ENCODE measurements at places on chromosomes 5 and 9.

GRCh38 chr5:64690417-64691151, at the start of gene SHISAL2B:
Gene SHISAL2B, plus strand, starts transcription at chr5:64690503. Its CDS starts 121 bp downstream, at chr5:64690624.
- DNase-seq, result peak; percentile 10

GRCh38 chr9:114619191-114619761, 8.2 kb downstream of the TMEM268 start:
- peak; percentile 41 for DNase-seq

DNA sequence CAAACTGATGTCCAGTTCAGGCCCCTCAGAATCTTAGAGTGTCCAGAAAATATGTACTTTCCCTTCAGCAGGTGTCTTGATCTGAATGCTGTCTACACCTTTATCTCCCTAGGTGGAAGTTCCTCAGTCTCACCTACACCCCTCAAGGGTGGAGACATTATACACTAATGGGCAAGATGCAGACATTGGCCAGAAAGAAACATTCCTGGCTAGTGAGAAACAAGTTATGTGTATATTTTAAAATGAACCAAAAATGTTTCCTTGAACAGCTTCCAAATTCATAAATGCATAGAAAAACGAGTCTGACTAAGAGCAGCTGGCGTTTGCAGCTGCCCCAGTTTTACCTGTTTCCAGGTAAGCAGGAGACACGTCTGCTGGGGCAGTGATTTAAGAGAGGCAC, 140.5 kb upstream of the IRX4 start:
- DNase-seq, result no peak

- no peak for DNase-seq
Measured at GRCh38 chr9:1959371-1959770, 55.8 kb upstream of the SMARCA2 start.

DNA sequence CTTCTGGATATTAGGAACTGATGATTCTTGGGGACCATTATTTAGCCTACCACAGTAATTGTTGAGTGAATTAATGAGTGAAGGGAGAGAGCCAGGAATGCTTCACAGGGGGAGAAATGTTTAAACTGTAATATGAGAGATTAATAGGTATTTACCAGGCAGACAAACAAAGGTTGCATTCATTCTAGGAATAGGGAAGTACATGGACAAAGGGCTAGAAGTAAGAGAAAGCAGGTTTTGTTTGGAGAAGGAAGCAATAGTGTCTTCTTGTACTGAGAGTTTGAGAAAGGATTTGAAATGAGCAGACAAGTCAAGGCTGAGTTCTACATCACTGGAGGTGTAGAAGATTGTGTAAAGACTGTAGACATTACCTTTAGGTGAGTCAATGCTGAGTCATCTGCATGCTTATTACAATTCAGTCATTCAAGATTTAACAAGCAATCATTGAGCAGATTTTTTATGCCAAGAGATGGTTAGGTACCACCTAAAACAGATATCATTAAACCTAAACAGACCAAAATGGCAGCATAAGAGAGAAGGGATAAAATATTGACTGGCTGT, 8.0 kb downstream of the TAF1L start:
- DNase-seq, result no peak

- no peak for DNase-seq
Measured at GRCh38 chr5:43553381-43553780, 3.5 kb downstream of the PAIP1 start.

DNA sequence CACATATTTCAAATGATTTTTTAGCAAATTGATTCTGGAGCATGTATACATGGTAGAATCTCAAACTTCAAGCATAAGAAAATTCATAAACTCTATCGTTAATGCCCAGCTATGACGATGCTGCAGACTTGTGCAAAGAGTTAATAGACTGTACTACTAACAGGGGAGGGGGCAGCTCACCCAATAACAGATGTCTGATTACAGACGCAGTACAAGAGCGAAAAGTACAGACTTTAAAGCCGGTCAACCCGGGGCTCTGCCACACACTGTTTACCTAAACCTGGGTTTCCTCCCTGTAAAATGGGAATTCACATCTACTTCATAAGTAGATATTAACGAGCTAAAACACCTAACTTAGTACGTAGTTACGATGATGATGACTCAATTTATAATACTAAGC, 651 bp downstream of the TRIM23 start:
- no peak for DNase-seq

- no peak for DNase-seq
Measured at GRCh38 chr5:129474544-129474943, 14.4 kb downstream of the ADAMTS19 start.

DNA sequence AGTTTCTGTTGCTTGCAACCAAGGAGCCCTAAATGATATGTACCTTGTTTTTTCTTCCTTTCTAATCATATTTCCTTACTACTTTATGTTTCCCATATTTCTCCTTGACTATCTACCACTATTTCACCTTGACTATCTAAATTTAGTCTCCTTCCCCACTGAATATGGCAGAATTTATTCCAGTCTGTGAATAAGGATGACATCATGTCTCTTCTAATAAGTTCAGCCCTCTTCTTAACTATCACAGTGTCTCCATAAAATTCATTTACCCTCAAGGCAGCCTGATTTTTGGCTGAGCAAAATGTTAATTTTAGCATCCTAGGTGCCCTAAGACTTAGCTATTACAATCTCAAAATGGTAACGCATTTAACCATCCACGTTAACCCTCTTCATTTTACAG, 99.5 kb upstream of the EQTN start:
- DNase-seq, result no peak

DNA sequence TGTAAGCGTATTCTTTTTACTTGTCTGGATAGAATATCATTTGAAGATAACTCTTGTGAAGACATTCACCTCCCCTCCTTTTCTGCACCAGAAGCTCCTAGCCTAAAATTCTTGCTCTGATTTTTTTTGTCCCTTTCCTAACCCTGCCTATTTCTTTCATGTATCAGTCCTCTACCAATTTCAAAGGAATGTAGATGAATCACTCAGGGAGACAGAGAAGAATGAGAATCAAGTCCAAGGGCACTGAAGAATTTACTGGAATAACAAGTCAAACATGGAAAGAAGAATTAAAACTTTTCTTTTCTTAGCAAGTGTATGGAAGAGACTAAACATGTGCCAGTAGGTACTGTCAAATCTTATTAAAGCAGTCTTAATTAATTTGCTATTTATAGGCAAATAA, 618.7 kb downstream of the DNAH5 start:
- DNase-seq, result no peak

DNA sequence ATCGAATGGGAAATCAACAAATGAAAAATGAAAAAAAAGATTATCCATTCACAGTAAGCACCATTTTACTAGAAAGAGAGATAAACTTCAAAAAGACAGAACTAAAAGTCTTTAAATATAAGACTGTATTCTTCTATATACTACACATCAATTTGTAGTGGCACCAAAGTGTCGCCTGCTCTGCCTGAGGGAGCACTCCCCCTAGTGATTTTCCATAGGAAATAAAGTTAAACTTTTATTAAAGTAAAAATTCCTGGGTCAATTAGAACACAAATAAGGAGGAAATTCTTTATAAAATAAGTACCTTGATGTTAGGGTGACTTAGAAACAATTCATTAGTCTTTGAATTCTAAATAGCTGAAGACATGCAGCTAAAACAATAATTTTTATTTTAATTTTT, 9.7 kb downstream of the RAD1 start:
- DNase-seq, result no peak

DNA sequence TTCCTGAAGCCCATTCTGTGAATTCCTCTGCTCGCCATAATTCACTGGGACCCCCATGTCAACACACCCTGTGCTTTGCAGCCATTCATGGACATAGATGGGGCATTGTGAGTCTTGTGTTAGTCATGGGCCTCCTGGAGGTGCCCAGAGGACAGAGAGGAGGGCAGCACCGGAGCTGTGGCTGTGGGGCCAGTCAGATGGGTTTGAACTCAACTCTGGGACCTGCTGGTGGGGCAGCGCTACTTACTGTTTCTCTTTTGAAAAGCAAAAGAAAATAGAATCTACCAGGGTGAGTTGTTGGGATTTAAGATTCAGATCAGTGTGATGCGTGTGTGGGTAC, 11.3 kb upstream of the EXOC3 start:
- no peak for DNase-seq

- DNase-seq, result no peak
Measured at GRCh38 chr5:138752341-138752950, 779 bp upstream of the CTNNA1 start.

DNA sequence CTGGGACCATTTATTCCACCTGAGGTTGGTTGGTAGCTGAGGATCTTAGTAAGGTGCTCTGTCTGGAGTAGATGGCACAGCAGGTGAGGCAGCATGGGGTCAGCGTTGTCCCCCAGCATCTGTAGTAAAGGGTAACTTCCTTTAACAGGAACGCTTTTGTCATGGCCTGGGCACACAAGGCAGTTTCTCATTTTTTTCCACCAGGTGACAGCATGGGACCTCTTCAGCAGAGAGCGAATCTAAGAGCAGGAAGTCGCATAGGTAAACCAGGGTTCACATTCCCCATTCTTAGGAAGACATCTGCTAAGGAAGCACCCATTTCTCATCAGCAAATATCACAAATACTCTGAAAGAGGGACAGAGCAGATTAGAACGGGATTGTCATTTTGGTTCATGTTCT, 56.5 kb downstream of the GPR107 start:
- DNase-seq, result no peak

DNA sequence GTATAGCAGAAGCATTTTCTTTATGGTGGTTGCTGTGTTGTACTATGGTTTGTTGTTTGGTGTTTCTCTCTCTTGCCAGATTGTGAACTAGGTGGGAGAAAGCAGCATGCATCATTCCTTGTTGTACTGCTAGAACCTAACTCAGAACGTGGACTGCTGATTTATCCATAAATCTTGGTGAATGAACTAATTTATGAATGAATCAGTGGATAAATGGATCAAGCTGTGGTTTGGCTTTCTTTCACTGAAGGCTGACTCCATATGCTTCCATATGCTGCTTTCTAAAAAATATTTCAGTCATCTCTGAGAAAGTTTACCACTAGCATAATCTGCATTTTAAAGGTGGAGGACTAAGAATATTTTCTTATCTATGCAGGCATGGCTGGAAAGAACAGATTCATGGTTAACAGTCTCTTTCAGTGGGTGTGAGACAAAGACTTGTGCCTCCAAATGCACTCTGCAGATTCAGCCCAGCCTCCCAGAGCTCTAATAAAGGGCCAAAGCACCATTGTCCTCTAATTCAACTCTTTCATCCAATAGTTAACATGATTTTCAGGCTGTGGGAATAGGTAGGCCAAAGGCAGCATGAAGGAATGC, 237.7 kb downstream of the SH3GL2 start:
- DNase-seq, result no peak

DNA sequence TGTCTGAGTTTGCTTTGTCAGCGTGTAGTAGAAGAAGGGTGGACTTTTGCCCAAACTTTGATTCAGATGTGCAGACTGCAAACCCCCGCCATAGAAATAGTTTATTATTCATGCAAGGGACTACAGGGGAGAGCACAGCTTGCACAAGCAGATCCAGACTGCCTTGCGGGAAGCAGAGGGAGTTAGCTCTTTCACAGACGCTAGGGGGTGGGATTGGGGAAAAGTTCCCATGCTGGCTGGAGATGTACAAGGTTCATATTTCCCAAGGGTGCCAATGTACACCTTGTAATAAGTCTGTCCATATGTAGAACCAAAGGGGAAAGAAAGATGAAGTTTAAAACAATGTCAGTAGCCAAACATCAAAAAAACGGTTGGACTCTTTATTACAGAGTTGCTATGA, 749.7 kb upstream of the COX7C start:
- no peak for DNase-seq

- DNase-seq, result no peak
Measured at GRCh38 chr5:36743891-36744772, 132.4 kb upstream of the NIPBL start.

GRCh38 chr5:143581649-143582048, 178.2 kb upstream of the NR3C1 start:
- no peak for DNase-seq

DNA sequence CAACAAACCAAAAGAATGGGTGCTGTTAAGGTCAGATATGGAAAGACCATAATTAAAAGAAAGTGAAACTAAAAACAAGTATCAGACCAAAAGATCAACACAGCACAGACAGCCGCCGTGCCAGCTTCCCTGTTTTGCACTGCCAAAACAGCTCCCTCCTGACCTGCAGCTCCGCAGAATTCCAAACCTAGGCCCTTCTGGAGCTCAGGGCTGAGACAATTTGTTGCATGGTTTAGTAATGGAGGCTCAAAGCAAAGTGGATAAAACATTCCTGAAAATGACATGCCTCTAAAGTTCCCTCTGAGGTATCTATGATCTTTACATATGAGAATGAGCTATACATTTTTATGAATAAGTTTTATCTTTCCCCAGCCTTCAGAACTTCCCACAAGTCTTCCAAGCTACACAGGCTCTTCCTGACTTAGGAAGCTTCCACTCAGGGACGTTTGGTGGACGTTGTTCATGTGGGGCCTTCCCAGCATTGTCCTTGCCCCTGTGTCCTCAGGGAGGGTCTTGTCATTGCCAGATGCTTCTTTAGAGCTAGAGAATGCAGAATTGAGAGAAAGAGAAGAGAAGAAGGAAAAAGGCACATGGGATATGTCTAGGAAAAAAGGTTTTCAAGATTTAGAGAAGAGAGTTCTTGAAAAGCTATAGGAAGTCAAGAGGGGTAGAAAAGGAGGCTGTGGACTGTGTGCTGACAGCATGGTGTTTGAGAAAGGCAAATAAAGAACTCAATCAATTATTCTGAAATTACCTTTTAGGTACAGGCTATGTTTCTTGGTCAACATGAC, 28.4 kb upstream of the SSBP2 start:
- DNase-seq, result peak; percentile 28

DNA sequence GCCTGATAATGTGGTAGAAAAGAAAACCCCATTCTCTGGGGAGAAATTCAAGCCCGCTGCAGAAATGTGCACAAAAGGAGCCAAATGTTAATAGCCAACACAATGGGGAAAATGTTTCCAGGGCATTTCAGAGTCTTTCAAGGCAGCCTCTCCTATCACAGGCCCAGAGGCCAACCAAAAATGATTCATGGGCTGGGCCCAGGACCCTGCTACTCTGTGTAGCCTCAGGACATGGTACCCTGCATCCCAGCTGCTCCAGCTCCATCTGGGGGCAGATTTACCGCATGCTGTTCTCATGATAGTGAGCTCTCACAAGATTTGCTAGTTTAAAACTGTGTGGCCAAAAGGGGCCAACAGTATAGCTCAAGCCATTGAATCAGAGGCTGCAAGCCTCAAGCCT, 41.1 kb downstream of the RAPGEF6 start:
- no peak for DNase-seq

GRCh38 chr5:54337523-54337922, 27.1 kb upstream of the ARL15 start:
- no peak for DNase-seq

DNA sequence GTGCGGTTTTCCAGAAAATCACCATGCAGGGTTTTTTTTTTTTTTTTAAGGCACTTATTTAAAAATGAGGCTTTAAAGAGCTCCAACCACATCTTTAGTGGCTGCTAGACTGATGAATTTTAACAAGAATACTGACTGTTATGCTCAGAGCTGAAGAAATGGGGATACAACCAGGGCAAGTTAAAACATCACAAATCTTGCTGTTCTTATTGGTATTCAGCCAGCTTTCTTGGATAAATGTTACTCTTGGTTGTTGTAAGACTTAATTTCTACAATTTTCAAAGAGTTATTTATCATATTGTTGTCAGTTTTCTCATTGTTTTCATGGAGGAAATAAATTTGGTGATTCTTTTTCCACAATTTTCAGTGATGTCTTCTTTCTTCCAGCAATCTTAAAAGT, 352.8 kb upstream of the FAM174A start:
- no peak for DNase-seq
